OCI-LY7 (cell line): ENCODE measurements at places on chromosomes 12 and 14.

GRCh38 chr14:67602995-67603545 is 3.0 kb upstream of the PIGH start:
- peak; percentile 68 for DNase-seq

DNA sequence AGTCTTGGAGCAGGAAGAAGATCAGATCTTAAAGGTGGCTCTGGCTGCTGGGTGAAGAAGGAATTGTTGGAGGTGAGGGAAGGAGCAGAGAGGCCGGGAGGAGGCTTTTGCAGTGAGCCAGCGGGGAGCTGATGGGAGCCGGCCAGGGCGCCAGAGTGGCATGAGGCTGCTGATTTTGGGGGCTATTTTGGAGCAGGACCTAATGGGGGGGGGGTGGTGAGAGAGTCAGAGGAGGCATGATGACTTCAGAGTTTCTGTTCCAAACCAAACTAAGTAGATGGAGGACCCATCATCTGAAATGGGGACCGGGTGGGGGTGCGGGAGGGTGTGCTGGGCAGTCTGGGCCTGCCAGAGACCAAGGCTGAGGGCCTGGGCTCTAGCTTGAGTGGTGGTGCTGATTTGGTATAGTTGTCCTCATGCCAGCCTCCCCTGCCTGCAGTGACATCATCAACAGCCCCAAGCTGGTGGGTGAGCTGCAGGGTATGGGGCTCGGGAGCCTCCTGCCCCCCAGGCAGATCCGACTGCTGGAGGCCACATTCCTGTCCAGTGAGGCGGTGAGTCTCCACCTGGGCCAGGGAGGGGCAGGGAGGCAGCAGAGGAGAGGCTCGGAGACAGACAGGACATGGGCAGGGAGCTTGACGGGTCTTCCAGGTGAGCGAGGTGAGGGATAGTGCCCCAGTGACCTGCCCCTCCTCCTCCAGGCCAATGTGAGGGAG is 6.2 kb downstream of the TNFAIP2 start:
- no peak for DNase-seq

DNA sequence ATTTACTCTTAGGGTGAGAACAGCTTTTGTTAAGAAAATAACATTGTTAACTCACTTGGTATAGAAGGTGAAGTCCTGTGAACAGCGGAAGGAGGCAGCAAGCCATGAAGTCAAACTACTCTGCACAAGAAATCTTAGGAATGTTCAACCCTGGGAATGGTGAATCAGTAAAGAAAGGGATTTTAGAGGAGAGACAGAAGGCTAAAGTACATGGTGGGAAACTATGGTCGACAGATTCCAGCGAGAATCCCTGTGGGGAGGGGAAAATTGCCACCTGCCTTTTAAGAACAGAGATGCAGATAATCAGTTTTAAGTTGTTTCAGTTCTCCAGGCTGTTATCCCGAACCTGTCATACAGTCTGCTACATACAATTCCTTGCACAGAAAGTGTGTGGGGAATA is 63.2 kb upstream of the PTPRR start:
- no peak for DNase-seq

DNA sequence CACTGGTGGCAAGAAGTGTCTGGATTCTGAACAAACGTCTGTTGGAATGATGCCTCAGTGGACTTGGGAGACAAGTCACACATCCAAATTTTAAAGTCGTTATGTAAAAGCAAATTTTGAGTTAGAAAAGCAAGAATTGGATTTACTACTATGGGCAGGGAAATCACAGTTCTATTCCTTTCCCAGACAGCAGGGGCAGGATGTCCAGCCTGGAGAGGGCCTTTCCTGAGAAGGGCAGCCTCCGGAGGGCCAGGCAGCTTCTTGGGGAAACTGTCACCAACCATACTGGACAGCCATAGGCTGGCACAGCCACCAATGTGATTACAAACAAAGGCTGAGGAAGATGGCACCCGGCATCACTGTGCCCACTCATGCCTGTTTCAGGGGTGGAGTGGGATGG is 11.1 kb downstream of the SLC24A4 start:
- DNase-seq, result no peak

- no peak for DNase-seq
These were observed 83.0 kb upstream of the FAR2 start for GRCh38 chr12:29066011-29066588.

DNA sequence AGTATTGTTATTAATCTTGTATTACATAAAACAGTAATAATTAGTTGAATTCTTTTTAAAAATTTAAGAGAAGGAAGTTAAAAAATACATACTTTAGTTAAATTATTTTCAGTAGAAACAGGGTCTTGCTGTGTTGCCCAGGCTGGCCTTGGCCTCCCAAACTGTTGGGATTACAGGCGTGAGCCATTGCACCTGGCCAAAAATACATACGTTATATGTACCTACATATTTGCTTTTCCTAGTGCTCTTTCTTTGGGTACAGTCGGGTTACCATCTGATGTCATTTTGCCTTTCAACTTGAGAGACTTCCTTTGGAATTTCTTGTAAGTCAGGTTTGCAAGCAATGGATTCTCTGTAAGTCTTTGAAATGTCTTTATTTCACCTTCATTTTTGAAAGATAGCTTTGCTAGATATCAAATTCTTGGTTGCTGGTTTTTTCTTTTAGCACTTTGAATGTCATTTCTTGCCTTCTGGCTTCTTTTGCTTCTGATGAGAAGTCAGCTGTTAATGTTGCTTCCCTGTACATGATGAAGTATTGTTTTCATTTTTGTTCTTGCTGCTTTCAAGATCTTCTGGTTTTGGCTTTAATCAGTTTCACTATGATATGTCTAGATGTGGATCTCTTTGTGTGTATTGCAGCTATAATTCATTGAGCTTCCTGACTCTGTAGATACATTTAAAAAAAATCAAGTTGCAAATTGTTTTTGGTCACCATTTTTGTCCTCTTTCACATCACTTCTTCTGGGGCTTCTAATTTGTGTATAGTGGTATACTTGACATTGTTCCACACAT is 84.4 kb downstream of the SPATS2 start:
- no peak for DNase-seq

DNA sequence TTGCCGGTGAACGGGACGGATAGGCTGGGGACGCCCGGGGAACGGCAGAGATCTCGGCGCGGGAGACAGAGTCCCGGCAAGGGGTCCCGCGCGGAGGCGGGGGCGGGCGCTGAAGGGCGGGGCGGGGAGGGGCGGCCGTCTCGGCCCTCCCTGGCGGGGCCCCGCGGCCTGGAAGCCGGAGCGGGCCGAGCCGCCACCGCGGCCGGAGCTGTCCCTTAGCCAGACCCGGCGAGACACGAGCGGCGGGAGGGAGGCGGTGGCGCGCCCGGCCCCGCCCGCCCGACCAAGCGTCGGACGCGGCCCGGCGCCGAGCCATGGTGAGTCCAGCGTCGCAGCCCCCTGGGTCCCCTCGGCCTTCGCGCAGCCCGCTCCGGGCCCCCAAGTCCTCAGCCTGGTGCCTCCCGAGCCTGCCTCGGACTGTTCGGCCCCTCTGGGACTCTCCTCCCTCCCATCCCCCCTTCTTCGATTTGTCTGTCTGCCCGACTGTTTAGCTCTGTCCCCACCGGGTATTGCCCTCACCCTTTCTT is at the start of gene ARHGEF40:
TSS of gene ARHGEF40 (plus strand) at position 222 of the 527 bp plus-strand sequence. CDS start at position 315, 93 bp downstream.
- peak; percentile 36 for DNase-seq

- no peak for DNase-seq
These were observed 6.5 kb upstream of the CPM start for GRCh38 chr12:68939505-68939904.

- DNase-seq, result no peak
These were observed 468.7 kb upstream of the SOX5 start for GRCh38 chr12:24418157-24418556.

DNA sequence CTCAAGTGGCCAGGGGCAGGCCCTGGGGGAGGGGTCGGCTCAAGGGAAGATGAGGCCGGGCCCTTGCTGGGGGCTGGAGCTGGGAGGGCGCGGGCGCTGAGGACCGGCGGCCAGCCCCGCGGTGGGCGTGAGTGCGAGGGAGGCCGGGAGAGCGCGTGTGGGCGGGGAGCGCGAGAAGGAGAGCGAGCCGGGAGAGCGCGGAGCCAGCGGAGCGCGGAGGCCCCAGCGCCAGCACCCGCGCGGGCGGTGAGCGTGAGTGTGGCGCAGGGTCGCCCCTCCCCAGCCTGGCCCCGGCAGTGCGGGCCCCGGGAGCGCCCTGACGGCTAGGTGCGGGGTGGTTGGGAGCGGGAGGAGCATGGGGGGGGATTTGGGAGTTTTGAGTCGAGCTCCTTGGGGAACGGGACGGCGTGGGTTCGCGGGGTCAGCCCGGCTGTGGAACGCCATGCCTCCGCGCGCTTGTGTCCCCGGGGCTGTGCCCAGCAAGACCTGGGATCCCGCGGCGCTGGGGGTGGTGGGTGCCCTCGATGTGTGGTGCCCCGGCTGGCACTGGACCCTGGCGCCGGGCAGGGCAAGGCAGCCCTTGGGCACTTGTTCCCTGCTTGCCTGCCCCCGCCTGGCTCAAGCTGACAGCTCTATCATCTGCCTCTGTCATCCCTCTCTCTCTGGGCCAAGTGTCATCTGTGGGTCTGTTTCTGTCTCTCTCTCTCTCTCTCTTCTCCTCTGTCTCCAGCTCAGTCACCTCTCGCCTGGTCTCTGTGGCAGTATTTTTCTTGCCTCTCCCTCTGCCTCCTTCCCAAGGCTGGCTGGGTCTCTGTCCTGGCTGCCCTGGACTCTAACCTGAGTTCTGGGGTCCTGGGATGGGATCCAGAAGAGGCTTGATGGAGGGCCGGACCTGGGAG is at the start of gene LBHD2:
TSS of gene LBHD2 (plus strand) at position 190 of the 899 bp plus-strand sequence. CDS start 1,803 bp downstream, outside the sequence.
- no peak for DNase-seq

DNA sequence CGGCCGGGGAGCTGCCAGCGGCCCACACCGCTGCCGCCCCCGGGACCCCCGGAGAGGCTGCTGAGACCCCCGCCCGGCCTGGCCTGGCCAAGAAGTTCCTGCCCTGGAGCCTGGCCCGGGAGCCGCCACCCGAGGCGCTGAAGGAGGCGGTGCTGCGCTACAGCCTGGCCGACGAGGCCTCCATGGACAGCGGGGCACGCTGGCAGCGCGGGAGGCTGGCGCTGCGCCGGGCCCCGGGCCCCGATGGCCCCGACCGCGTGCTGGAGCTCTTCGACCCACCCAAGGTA is 12.8 kb downstream of the SH2B3 start:
- DNase-seq, result no peak

DNA sequence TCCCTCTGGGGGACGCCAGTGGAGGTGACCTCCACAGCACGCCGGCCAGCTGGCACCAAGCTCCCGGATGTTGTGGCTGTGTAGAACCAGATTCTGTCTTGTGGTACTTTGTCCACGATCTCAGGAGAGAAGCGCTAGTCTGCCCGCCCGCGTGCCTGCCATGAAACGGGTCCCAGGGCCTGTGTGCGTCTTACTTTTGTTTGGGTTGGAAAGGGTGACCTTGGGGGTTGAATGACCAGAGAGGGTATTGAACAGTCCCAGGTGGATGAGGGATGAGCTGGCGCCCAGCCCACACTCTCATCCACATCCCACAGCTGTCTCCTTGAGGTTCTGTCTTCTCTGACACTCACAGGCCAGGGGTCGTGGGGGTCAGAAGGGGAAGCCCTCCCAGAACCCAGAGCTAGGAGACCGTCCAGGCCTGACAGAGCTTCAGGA is 78.3 kb downstream of the WDR20 start:
- no peak for DNase-seq
